ENCODE measurements at places on chromosomes 4 and X. TPM values are rescaled to one million over a fixed set of nuclear protein-coding genes. Genes with fewer than 3 reads are reported as not detected.

DNA sequence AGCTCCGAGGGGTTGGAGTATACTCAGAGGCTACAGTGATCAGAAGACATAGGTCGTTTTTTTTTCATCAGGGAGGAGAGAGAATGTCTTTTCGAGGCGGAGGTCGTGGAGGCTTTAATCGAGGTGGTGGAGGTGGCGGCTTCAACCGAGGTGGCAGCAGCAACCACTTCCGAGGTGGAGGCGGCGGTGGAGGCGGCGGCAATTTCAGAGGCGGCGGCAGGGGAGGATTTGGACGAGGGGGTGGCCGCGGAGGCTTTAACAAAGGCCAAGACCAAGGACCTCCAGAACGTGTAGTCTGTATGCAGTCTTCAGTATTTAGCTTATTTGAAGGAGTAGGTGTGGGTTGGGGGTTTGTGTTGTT is 500 bp downstream of the GAR1 start:
- peaks cover 8% of the 10 kb centered on the region for H3K4me1 ChIP-seq
- peak; percentile 29 for DNase-seq
- peak overlapping the region; percentile 65 for H3K4me3 ChIP-seq
- H3K27me3 ChIP-seq: no peaks in the 10 kb centered on the region

DNA sequence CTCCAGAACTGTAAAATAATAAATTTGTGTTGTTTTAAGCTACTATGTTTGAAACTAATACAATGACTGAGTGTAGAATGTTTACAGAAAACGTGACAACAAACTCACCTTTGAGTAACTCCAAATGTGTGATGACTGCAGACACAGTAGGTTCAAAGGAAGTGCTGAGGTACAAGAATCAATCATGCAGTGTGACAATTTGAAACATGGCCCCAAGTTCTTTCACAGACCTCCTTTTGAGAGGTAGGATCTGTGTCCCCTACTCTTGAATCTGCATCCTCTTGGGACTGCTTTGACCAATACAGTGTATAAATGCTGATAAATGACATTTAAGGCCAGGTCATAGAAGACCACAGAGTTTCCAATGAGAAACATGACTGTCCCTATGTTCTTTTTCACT is 667.7 kb upstream of the DIPK2B start:
- H3K27me3 ChIP-seq: peaks cover 4% of the 10 kb centered on the region
- H3K36me3 ChIP-seq: no peaks in the 10 kb centered on the region
- H3K27ac ChIP-seq: no peak overlapping the region
- DNase-seq: no peak
- H3K4me1 ChIP-seq: no peaks in the 10 kb centered on the region

The MEPE gene
- total RNA-seq: not detected

DNA sequence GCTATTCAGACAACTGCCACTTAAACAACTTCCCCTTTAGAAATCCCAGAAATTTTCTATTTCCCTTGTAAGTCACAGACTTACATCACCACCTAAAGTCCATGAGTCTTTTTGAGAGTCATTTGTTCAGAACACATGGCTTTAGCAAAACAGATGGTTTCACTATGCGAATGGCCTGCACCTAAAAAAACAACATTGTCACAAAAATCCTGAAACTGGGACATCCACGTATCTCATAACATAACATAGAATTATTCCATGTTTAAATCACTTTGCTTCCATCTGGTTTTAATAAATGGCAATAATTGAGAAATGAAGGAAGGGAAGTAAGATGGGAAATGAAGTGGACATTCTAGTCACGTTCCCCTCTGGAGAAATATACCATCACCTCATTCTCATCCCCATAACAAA is 155.3 kb upstream of the EDNRA start:
- H3K36me3 ChIP-seq: no peaks in the 10 kb centered on the region
- H3K4me3 ChIP-seq: no peak overlapping the region
- no peaks in the 10 kb centered on the region for H3K4me1 ChIP-seq
- no peaks in the 10 kb centered on the region for H3K27me3 ChIP-seq

DNA sequence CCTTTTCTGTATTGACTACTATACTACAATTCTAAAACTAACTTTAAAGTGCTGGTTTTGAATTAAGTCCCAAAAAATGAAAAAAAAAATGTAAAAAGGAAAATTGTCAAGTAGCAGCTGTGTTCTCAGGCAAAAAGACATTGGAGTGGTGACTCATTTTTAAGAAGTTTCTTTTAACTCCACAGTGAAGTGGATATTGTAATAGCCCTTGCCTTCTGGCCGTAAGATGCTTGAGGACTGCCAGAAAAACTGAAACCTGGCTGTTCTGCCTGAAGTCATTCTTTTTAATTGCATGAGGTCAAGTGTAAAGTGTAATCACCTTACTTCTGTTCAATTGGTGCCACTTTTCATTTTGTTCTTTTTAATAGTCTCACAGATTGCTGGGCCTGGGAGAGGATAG is 28.9 kb downstream of the SPANXD start:
- H3K27ac ChIP-seq: no peak overlapping the region
- H3K27me3 ChIP-seq: no peaks in the 10 kb centered on the region
- no peaks in the 10 kb centered on the region for H3K4me1 ChIP-seq
- H3K4me3 ChIP-seq: no peak overlapping the region
- no peak for DNase-seq
- H3K36me3 ChIP-seq: no peaks in the 10 kb centered on the region

All from colonic mucosa (tissue), 4 donors.